ENCODE measurements at places on chromosomes 11 and 22.

DNA sequence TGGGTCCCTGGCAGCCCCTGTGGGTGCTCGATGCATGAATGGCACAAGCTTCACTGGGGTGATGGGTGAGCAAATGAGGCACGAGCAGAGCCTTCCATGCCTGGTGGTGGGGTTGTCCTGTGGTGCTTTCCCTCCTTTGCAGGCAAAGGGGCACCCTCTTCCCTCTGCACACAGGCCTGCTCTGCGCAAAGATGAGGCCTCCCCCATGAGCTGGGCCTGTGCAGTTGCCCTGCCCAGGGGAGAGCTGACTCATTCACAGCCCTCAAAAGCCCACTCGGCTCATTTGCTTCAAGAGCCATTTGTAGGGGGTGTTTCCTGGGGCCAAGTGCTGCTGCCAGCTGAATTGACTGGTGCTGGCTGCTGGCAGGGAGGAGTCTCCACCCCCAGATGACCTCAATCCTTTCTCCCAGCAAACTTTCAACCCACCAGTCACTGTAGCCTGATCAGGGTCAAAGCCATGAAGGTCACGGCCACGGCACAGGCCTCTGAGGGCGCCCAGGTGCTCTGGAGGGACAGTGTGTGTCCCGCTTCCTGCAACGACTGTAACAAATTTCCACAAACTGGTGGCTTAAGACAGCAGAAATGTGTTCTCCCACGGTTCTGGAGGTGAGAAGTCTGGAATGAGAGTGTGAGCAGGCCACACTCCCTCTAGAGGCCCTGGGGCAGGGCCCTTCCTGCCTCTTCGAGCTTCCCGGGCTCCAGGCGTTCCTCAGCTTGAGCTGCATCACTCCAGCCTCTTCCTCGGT, 48.8 kb upstream of the ANO1 start:
- no peak for DNase-seq

DNA sequence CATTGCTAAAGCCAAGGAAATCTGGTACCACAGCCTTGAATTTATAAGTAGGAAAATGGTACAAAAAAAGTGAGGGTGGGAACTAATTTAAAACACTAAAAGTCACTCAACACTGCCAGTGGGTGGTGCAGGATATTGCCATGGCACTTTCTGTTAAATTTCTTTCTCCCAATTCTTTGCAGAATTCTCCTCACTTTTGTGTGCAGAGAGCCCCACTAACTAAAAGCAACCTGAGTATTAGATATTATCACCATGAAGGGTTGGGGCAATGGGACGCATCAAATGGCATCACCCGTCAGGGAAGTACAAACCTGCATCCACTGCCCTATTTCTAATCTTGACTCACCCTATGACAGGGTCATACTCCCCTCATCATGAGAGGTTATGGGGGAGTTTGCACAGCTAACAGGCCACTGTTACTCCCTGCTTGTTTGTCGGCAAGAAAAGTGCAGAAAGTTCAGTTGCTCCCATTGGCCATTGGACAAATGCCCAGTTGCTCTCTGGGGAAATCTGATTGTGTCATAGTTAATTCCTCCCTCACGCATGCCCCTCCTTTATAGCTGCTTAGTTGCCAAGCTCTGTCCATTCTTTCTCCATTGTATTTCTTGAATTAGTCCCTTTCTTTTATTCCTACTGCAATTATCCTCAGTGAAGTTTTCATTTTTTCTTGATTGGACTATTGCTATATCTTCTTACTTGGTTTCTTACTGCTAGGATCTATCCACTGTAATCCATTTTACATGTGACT, 93.8 kb upstream of the BLID start:
- DNase-seq, result no peak

DNA sequence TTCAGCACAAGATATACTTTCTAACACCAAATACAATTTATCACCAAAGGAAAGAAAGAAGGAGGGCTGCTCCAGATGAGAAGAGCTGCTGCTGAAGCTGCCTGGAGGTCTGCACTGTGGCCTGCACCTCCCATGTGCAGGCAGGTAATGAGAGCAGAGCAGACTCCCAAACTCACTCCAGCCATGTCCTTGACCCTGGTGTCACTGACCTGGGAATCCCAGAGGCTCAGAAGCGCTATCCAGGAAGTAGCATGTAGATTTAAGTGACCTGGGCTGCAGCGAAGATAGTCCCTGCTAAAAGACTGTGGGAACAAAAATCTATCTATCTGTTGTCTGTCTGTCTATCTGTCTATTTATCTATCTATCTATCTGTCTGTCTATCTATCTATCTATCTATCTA, 816.3 kb downstream of the OPCML start:
- DNase-seq, result no peak

DNA sequence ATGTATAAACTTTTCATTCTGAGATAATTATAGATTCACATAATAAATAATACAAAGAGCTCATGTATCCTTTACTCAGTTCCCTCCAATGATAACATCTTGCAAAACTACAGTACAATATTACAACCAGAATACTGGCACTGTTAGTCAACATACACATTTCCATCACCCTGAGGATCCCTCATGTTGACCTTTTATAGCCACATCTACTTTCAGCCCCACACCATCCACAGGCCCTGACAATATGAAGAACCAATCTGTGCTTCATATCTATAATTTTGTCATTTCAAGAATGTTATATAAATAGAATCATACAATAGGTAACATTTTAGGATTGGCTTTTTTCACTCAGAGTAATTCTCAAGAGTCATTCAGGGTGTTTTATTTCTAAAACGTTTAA, 115.5 kb downstream of the MRTFA start:
- no peak for DNase-seq

- no peak for DNase-seq
Measured at GRCh38 chr22:41411021-41411851, 29.5 kb downstream of the TEF start.

DNA sequence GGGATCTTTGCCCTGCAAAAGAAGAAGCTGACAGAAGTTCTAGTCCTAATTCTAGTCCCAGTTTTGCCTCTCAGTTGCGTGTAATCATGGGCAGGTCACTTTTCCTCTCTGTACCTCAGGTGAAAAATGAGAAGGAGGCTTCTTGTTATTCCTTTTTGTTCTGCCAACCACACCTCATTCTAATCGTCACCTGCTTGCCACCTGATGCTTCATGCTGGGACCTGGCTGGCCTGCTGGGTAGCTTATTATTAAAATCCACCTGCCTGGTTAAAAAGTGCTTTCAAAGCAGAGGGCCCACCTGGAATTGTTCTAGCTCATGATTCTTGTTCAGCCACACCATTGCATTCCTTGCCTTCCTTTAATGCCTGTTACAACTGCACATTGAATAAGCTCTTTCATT, 8.4 kb upstream of the ALG8 start:
- no peak for DNase-seq

DNA sequence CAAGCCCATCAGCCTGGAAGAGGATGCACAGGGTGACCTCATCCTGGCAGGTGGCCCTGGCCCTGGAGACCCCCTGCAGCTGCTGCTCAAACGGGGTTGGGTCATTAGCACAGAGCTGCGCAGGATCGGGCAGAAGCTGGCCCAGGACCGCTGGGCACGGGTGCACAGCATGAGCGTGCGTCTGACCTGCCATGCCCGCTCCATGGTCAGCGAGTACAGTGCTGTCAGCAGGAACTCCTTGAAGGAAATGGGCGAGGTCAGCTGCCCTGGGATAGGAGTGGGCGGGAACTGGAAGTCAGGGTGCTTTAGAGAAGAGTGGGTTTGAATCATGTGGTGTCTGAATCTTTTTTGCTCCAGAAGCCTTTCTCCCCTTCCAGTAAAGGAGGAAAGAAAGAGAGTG, 61.1 kb downstream of the INSC start:
- DNase-seq, result no peak

DNA sequence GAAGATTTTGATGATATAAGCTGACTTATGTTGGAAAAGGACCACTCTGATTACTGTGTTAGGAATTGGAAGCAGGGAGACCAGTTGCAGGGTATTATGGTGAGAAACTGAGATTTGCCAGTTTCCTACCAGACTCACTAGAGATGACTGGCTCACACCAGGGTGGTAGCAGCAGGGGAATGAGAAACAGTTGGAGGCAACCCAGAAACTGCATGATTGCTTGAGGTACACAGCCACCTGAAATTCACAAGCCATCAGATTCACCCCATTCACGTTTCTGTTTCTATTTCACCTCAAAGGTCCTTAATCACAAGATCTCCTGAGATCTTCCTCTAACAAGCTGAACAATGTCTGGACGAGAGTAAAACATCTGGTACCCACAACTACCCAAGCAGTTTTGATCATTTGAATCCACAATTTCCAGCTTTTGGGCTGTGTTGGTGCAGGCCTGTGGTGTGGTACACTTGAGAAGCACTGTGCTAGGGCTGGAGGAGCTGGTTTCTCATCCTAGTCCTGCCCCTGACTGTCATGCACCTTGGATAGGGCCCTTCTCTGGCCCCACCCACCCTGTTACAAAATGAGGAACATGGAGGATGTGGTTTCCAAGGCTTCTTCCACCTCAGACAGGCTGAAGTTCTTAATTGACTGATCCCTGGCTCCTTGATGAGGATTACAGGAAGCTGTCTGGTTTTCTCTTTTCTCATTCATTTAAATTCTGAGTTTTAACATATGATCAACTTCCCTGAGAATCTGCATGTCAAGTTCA, 233.4 kb downstream of the INSC start:
- DNase-seq, result no peak

GRCh38 chr22:37503183-37503683, 16.0 kb downstream of the CARD10 start:
- DNase-seq, result no peak

GRCh38 chr22:29821291-29822016, 16.6 kb downstream of the ASCC2 start:
- no peak for DNase-seq

GRCh38 chr11:15654451-15654850, 539.7 kb downstream of the INSC start:
- DNase-seq, result no peak

- DNase-seq, result no peak
Measured at GRCh38 chr11:58775066-58775708, 43.4 kb upstream of the GLYAT start.

DNA sequence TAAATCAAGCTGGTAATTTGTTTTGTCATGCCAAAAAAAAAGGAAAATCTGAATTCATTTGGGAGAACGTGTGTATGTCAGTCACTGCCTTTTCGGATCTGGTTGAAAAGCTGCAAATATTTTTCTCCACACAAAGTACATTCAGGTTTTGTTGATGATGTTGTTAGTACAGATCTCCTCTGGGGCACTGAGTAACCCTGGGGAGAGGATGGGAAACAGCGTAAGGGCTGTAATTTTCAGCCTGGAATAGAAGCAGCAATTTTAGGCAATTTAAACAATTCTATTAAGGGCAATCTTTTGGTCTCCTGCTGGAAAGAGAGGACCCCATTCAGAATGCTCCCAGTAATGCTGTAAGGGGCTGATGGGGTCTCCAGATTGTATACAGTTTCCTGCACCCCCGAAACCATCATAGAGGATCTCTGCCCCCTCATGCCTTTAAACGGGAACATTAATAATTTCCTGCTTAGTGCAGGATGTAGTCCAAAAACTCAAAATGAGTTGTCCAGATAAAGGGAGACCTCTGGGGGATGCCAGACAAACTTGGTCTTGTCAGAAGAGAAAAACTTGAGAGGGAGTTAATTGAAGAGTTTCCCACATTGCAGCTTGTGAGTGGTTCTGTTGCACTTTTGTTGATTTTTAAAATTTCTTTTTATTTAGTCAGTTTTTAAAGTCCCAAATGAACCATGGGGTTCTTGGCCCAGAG, 132.3 kb downstream of the COMMD9 start:
- DNase-seq, result no peak

DNA sequence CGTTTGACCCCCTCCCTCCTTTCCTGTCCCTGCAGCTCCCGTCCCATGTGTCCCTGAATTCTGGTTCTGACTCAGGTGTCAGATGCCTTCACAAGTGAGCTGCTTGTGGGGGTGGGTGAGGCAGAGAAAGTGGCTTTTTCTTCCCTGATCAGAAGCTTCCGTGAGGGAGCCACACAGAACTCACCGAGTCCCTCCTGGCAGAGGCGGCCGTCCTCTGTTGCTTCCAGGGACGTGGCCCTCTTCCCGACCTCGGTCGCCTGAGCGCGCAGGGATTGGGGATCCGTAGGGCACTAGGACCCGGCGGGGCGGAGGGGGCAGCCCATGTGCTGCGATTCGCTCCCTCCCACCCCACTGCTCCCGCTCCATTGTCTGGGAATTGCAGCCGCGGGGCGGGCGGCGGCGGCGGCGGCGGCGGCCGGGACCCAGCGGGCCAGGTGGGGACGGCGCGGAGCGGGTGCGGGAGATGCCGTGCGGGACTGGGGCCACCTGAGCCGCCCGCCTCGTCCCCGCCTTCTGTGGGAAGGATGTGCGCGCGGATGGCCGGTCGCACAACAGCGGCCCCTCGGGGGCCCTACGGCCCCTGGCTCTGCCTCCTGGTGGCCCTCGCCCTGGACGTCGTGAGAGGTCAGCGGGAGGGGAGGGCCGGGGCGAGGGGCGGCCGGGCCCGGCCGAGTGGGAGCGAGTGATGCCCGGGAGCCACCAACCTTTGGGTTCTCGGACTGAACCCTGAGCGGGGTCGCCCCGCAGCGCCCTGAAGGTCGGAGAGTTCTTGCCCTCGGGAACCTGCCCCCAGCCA, at the start of gene TMEM132A:
TMEM132A (plus strand) TSS at position 351 of the 796 bp plus-strand sequence; CDS start at position 525, 174 bp downstream.
- peak; percentile 82 for DNase-seq

DNA sequence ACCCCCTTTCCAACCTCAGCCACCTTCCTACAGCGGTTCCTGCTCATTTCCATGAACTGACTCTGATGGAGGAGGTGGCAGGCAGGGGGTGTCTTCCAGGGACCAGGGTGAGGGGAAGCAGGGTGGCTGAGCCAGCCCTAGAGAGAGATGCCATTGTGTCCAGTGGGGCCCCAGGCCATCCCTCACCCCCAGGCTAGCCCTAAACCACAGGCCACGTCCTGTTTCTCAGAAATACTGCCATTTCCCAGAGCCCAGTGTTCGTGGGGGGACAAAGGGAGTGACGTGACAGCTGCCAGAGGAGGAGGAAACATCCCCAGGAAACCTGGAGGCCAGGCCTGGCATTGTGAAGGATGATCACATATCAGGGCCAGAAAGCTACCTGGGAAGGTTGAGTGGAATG, 39.5 kb downstream of the CHRDL2 start:
- DNase-seq, result no peak

DNA sequence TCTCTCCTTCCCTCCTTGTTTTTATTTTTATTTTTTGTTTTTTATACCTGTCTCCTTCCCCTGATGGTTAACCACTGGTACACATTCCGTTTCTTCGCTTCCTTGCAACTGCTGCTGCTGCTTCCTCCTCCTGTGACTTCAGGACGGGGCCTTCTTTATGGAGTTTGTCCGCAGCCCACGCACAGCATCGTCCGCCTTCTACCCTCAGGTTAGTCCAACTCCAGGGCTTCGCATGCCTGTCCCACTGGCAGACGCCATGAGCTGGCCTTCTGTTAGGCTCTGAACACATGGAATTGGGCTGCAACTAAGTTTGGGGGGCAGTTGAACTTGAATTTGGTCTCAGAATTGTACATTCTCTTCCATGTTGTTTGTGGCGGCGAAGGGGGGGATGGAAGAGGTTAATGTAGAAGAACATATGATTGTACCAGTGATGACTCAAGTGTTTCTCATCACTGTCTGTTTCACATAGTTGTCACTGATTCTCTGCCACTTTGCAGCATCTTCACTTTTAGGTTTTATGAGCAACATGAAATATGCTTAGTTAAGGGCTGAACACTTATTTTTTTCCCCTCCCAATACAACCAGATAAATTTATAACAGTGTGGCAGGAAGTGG, 83.0 kb upstream of the YWHAH start:
- no peak for DNase-seq

- DNase-seq, result no peak
Measured at GRCh38 chr11:898143-898511, 12.5 kb downstream of the CHID1 start.

- no peak for DNase-seq
Measured at GRCh38 chr11:113831314-113831713, 44.1 kb downstream of the USP28 start.
